ENCODE measurements at places on chromosomes 7 and 10.

DNA sequence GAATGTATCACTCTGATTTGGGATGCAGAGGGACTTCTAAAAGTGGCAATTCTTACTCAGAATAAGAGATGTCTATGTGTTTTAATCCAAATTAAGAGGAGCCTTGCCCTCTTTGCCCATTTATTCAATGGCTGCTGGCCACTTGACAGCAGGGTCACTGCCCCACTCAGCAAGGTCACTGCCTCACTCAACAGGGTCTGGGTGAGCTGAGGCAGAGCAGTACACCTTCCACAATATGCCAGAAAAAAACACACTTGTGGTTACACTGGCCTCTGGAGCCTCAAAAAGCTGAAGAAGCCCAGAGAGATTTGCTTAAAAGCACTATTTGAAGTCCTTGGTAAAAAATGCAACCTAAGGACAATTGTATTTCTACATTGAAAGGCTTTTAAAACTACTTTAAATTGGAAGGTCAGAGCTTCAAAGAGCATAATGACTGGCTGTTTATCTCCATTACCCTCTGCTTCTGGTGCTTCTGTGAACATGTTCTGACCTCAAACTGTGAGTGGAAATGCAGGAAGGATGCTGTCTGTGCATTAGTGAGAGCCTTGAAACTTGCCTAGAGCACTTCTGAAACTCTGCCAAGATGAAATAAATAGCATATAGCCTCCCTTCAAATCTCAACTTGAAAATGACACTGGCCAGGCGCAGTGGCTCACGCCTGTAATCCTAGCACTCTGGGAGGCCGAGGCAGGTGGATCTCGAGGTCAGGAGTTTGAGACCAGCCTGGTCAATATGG lies 35.1 kb upstream of the WIPF3 start:
- DNase-seq: no peak

DNA sequence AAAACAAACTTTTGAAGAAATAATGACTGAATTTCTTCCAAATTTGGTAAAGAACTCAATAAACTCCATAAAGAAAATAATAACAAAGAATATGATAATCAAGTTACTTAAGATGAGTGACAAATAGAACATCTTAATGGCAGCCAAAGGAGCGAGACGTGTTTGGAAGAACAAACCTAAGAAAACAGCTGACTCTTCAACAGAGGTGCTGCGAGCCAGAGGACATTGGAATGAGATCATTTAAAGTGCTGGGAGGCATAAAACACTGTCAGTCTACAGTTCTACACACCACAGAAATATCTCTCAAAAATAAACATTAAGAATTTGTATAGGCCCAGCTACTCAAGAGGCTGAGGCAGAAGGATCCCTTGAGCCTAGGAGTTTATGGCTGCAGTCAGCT lies 443.5 kb downstream of the PAXIP1 start:
- no peak for DNase-seq

DNA sequence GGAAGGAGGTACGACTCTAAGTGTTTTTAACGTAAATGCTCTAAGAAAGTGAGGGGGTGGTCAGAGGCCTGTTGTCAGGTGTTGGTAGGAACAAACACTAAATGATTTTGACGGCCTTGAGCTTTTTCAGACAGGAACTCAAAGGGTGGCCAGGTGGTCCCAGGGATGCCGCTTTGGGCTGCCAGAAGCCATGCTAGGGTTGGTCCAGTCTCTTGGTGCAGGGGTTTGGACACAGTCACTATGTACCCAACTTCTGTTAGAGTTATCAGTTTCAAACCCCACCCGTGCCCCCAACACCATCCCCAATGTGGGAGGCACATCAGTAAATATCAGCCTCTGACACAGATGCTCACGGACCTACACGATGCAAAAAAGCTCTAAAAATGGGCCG lies 9.3 kb downstream of the ATP6V0E2 start:
- DNase-seq: no peak

- no peak for DNase-seq
Observed at GRCh38 chr10:117499248-117500105, 43.1 kb upstream of the EMX2 start.

DNA sequence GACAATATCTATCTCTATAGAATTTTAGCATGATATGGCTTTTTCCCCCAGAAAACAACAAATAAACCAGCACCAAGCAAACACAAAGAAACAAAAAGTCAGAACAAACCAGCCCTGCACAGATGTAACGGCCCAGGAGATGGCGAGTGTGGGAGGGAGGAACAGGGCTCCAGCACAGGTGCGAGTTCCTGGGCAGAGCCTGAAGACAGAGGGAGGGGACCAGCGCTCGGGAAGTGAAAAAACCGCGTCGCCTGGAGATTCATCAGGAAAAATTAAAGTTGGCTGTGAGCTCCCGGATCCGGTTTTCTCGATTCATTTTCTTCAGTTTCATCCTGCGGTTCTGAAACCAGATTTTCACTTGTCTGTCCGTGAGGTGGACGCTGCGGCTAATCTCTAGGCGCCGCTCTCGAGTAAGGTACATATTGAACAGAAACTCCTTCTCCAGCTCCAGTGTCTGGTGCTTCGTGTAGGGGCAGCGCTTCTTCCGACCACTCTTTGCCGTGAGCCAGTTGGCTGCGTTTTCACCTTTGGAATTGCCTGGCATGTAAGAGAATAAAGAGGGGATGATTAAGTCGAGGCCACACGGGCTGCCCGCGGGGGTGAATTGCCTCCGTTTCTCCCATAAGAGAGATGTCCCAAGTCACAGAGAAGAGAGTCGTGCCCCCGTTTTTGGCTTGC lies 2.3 kb downstream of the HOXA10 start:
- peak; percentile 15 for DNase-seq

- DNase-seq: no peak
Observed at GRCh38 chr7:39461263-39461820, 104.9 kb upstream of the YAE1 start.

DNA sequence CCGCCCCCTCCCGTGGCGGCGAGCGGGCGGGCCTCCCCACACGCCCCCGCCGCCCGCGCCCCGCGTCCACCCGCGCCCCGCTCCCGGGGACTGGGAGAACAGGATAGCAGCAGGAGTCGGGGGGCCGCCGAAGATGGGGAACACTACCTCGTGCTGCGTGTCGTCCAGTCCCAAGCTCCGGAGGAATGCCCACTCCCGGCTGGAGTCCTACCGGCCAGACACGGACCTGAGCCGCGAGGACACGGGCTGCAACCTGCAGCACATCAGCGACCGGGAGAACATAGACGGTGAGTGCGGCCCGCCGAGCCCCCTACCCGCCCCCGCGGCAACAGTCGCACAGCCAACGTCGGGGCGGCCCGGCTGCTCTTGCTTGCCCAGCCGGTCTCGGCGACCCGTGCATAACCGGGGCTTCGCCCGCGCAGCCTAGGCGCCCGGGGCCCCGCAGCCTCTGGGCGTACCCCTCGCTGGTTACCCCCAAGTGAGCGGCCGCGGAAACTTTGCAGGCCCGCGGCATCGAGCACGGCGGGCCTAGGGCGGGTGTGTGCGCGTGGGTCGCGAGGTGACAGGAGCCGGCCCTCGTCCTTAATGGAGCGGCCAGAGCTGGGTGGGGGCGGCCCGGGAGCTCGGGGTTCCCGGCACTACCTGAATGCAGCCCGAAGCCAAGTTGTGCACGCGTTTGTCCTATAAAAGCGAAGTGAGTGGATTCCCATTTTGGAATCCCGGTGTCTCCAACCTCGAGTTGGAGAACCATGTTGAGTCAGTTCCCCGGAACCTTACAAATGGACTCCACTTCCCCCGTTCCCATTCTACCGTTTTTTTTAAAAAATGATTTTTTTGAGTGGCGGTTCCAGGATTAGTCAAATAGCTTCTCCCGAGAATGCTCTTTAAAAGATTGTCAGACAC lies 863 bp downstream of the CCNY start:
- peak; percentile 43 for DNase-seq

DNA sequence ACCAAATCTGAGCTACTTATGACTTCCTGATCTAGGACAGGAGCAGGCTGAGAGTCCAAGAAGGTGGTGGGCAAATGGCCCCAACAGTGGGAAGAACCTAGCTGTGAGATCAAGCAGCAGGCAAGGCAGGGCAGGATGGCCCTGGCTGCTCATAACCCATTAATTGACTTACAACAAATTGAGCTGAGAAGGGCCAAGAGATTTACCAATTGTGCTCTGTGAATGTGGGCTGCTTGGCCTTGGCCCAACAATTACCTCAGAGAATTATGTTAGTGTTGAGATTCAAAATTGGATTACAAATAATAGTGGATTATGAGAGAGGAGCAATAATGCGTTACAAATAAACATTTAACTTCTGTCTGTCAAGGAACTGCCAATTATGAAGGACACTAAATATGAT lies 956.5 kb downstream of the KCNMA1 start:
- no peak for DNase-seq

- DNase-seq: no peak
Observed at GRCh38 chr7:15848901-15849300, 162.4 kb upstream of the MEOX2 start.

- no peak for DNase-seq
Observed at GRCh38 chr7:6007386-6007785, 1.5 kb downstream of the PMS2 start.

DNA sequence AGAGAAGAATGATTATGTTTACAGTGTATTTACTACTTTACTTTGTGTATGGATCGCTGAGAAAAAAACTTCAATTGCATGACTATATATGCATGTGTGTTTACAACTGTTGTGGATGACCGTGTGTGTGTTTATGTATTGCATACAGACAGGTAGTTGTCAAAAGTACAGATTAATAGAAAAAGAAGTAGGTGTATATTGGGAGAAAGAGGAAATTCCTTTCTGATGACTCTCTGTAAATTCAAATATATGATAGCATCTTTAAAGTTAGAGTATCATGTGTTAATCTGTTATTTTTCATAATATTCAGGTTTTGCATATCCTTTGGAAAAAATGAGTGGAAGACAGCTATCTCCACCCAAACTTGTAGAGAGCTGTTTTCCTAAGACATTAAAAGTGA lies 160.4 kb upstream of the AGR3 start:
- DNase-seq: no peak

DNA sequence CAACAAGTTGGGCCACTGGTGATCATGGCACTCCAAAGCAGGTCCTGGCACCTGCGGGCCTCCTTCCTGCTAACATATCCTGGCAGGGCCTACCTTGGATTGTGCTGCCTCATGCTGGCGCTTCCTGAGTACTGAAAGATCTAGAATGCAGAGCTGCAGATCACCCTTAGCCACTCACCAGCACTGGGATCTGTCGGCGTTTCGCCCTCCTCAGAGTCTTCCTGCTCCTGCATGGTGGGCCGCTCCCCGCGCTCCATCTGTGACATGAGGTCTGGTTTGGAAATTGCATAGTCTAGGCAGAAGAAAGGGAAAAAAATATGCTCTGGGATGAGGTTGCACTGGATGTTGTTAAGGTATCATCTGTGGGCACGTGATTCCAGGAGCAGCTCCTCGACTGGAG lies 10.0 kb downstream of the ZNF777 start:
- DNase-seq: no peak

DNA sequence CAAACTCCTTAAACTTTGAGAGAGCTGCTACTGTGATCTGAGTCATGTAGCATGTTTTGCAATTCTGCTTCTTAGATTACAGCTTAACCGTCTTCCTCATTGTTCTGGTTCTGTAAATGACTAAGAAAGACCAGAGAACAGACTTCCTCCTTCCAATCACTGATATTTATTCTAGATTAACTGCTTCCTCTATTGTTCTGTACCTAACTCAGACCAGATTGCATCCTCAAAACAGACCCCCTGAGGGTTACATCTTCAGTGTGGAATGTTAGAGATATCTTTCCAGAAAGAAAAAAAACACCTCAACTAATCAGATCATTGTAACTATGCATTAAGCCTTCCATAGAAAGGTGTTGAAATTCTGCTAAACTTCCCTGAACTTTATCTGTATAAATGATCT lies 5.7 kb upstream of the PIP start:
- DNase-seq: no peak

- no peak for DNase-seq
Observed at GRCh38 chr10:47160261-47160908, 139.6 kb upstream of the GDF10 start.

All from natural killer cell (primary cell).